ENCODE measurements at places on chromosomes 3 and 15. TPM values are rescaled to one million over a fixed set of nuclear protein-coding genes. Genes with fewer than 3 reads are reported as not detected.

Gene ISY1
- 23.8 TPM for polyA plus RNA-seq

GRCh38 chr3:78258798-78259197, 1218.9 kb downstream of the ROBO2 start:
- no peak for DNase-seq

Gene SEMA5B
- 0.28 TPM for polyA plus RNA-seq

DNA sequence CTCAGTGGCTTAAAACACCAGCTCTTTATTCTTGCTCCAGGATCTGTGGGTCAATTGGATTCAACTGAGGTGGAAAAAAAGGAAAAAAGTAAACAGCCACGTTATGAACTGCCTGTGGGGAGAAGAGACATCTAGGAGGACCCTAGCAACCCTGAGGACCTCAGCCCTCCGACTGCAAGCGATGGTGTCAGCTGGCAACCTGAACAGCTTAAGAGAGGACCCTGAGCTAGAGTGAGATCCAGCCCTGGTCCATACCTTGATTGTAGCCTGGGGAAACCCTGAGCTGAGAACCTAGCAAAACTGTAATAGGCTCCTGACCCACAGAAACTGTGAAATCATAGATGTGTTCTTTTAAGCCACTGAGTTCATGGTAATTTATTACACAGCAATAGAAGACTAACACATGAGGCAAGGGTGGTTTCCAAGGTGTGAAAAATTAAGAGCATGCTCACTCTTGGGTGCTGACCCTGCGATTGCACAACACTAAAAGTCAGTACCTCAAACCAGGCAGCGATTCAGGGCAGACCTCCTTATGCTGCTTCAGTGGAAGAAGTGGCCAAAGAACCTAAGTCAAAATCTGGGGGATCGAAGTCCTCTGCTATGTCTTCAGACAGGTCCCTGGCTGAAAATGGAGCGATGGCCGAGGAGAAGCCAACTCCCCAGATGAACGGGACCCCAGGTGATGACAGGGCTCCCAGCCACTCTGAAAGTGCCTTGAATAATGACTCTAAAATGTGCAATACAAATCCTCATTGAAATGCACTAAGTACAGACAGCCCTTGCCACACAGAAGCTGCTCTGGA, 57.7 kb downstream of the GASK1A start:
- no peak for DNase-seq

DNA sequence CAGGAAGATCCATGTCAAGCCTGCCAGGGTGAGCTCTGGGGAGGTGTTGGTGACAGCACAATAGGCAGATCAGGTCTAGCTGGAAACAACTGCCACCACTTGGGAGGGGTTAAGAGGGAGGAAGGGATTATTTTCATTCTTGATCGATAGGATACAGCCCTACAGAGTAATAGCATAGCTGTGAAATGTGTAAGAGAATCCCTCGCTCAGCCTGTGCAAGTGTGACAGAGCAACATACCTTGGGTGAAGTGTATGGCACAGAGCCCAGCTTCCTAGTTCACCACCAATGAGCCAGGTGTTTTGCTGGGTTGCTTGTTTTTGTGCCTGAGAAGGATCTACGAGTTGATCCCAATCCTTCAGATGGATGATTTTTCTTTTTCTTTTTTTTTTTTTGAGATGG, 9.2 kb upstream of the DCUN1D1 start:
- no peak for DNase-seq

Gene TERC
- polyA plus RNA-seq = 0.69 TPM

Gene CD80
- not detected for polyA plus RNA-seq

DNA sequence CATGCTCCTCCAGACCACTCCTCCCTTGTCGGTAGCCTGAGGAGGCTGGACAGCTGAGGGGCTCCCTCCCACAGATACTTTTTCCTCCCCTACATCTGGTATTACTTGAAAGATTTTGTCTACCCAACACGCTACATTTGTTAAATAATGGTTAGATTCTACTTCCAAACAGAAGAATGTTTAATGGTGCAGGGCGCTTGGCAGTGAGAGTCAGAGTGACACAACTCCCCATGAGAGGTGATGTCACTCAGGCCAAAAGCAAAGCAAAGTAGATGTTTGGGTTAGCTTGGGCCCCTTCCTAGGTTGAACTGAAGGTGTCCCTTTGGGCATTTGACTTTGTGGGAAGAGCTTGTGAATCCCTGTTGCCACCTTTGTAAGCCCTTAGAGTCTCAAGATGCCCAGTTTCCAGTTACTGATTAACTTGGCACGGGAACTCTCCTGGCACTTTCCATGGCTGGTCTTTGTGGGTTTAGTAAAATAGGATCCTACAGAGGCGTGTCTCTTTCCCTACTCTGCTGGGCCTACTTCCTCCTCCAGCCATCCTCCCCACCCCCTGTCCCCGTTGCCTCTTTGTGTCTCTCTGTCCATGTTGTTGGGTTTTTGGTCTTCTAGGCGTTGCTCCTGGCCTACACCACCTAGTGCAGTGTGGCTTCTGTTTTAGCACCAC, 5.6 kb downstream of the LIMD1 start:
- DNase-seq = no peak

GRCh38 chr15:73319460-73320245, 49.1 kb downstream of the HCN4 start:
- no peak for DNase-seq

Measured in keratinocyte (primary cell).